ENCODE measurements at places on chromosomes 2 and 18.

DNA sequence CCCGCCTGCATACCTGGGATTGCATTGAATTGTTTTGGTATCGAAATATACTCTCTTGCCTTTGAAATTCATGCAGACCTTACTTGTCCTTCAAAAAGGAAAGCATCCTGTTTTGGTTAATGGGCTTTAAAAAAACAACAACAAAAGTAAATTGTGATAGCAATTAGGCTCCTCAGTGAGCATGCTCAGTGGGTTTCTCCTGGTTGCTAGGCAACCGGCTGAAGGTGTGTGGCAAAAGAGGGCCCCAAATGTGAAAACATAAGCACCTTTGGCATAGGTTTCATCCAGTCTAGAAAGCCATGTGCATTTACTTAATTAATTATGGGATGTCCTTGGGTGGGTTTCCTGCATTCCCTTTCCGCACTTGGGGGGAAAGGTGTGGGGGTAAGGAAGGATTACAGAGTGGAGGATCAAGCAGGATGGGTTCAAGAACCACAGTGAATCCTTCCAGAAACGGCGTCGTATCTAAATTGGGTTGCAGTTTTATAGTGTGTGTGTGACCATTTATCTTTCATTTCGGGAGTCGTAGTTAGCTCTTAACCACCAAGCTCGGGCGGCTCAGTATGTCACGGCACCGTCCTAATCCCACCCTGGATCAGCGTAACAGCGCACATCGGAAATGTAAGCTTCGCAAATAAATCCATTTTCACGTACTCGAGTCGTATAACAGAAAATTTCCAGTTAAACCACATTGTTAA, 274.9 kb upstream of the TCF4 start:
- no peak for DNase-seq

DNA sequence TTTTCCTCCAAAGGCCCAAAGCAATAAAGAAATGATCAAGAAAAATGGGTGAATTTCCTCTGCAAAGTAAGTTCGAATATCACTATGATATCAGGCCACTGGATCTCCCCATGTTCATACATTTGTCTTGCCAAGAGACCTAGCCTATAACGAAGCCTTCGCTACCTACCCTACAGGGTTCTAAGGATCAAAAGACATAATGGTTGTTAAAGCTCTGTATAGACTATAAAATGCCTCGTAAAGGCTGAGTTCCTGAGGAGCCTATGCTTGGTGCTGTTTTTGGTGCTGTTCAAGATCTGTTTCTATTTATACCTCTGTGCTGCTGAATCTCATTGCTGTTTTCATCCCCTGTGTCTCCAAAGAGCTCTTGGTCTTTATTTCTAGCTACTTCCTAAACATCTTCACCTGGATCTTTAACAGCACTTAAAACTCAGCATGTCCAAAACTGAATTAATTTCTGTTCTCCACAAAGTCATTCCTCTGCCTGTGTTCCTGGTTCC, 254.4 kb upstream of the CHAC2 start:
- DNase-seq: no peak

DNA sequence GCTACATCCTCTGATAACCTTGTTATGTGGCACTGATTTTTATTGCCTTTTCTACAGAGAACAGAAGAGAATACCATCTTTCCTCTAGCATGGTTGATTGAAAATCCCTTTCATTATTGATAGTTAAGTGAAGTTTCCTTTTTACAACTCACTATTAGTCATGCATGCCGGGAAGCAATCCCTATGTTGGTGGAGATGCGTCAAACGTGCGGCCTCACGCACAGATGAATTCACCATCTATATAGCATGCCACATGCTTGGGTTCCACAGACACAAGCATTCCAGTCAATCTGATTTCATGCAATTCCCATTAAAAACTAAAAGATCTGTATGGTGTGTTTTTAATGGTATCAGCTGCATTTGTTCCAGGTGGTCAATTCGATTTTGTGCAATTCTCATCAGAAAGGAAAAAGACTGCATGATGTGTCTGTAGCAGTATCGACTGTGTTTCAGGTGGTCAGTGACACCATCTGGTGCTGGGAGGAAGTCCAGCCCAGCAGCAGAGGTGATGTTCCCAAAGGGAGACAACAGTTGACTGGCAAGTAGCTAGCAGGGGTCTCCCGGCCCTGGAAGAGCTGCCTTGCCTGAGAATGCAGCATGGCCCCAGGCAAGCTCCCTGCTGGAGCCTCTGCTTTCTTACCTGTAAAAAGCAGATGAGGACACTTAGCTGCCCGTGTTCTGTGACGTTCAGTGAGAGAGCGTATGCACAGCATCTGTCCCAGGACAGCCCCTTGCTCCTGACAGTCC, 151.3 kb upstream of the NCK2 start:
- DNase-seq: no peak

DNA sequence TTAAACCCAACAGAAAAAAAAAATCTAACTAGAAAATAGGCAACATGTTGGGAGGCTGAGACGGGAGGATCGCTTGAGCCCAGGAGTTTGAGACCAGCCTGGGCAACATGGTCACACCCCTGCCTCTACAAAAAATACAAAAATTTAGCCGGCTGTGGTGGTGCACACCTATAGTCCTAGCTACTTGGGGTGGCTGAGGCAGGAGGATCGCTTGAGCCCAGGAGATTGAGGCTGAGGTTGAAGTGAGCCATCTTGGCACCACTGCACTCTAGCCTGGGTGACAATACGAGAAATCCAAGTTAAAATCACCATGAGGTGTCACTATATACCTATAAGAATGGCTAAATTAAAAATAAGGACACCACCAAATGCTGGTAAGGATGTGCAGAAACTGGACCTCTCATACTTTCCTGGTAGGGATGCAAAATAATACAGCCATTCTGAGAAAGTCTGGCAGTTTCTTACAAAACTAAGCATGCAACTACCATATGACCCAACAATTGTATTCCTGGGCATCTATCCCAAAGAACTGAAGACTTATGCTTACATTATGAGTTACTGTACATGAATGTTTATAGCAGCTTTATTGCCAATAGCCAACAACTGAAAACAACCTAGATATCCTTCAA, 2.2 kb downstream of the SEPTIN10 start:
- no peak for DNase-seq

DNA sequence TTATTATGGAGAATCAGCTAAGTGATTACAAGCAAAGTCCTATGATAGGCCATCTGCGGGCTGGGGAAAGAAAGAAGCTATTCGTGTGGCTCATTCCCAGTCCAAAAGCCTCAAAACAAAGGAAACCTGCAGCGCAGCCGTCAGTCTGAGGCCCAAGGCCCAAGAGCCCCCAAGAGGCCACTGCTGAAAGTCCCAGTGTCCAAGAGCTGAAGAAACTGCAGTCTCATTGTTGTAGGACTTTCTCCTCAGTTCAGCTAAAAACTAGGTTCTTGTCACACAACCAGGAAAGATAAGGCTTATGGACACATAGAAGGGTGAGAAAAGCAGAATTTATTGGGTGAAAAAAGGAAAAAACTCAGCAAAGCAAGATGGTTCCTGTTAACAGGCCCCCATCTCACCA, 143.2 kb downstream of the RHBDD1 start:
- DNase-seq: no peak

- no peak for DNase-seq
These were observed 1339.8 kb downstream of the DPP10 start for GRCh38 chr2:115782286-115782685.

DNA sequence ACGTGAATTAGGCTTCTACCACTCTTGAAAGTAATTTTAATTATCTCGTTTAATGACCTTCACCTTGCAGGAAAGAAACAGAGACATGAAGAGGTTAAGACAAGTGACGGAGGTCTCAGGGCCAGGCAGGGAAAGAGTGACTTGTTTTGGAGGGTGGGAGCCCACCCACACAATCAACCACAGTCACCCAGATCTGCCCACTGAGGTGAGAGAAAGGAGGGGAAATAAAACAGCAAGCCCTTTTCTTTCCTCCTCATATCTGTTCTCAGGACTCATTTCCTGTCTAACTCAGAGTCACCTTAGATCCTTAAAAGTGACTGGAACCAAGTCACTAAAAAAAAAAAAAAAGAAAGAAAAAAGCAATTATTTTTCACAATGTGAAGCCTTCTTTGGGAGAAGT, 26.8 kb downstream of the ATP8B1 start:
- DNase-seq: no peak

DNA sequence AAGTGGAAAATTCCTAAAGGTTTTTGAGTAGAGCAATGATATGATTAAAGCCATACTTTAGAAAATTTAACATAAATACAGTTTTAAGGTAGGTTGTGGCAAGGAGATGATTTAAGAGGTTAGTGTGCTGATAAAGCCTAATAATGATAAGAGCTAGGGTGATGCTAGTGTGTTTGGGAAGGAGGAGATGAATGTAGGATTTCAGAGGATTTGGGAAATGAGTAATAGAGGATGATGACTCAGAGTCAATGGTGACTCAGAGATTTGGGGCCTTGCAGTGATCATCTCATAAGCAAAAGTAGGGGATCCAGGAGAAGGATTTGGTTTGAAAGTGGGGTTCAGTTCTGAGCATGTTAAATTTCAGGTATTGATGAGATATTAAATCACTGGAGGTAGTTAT, 23.3 kb downstream of the STAMBP start:
- peak; percentile 23 for DNase-seq

DNA sequence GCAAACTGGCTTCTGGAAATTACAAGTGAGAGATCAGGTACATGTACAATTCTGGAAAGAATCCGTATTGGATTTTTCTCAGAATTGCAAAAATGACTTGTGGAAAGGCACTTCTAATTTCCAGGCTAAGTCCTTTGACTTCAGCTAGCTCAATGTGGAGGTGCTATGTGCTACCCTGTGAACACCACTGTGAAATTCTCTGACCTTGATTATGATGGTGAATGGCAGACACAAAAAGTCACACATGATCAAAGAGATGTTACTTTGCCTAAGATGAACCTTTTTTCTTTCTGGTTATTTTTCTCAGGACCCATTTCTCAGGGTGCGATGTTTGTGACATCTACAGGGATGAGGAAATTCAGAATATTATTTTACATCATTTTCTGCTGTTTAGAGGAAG, 856.6 kb upstream of the VRK2 start:
- DNase-seq: no peak

GRCh38 chr2:160694631-160695030, 201.0 kb upstream of the RBMS1 start:
- DNase-seq: no peak

DNA sequence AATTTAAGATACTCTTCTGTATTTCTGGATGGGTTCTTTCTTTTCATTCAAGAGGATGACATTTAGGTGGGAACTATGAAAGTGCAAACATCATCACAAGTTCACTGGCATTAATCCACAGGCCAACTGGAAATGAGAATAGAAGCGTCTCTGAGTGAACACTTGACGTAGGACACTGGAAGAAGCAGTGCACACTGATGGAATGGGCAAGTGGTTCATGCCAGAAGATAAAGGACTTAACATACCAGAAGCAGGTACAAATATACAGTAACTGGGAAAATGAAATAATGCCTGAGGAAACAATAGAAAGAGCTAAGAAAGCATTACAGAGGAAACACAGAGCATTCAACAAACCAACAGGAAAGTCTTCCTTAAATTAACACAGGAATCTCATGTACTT, 120.9 kb upstream of the CCDC195 start:
- DNase-seq: no peak

DNA sequence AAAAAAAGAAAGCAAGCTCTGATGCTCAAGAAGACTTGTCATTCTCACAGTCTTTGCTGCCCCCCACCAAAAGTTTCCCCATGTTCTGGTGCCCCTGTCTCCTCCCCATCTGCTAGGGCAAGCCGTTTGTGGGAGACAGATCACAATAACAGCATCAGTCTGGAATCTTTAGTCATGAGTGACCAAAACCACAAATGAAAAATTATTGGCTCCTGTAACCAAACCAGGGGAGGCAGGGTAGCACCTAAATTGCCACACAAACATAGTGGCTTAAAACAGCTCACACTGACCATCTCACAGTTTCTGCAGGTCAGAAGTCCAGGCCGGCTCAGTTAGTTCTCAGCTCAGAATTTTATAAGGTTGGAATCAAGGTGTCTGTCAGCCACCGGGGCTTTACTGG, 9.1 kb upstream of the B3GNT7 start:
- no peak for DNase-seq

DNA sequence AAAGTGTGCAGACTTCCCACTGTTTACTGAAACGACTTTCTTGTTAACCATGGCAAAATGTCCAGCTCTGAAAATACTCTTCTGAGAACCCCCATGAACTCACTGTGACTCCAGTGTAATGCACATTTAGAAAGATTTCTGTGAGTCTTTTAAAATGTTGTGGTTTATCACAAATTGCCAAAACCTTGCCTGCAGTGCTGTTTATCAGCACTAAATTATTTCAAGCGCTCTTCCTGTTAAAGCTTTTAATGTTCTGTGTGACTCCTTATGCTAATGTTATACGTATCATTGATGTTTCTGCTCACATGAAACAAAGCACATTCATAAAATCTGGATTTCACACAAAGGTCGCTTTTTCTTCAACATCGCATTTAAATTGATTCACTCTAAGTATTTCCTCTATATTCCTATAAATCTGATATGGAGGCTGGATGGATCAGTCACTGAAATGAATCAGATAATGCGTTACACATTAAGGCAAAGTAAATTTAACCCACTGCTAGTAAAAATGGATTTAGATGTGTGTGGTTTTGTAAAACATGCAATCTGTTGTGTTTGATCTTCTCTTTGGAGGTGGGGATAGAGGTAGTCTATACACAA, 521.2 kb downstream of the NYAP2 start:
- DNase-seq: no peak

All from SW 1271 (cell line).